Fibroblast of pulmonary artery (primary cell): ENCODE measurements at places on chromosomes 11 and 22.

- DNase-seq, result no peak
Measured at GRCh38 chr22:42879371-42880021, 22.4 kb upstream of the ARFGAP3 start.

- DNase-seq, result no peak
Measured at GRCh38 chr22:33635766-33636165, 284.5 kb downstream of the LARGE1 start.

- no peak for DNase-seq
Measured at GRCh38 chr22:24410110-24410856, 17.1 kb upstream of the ADORA2A start.

DNA sequence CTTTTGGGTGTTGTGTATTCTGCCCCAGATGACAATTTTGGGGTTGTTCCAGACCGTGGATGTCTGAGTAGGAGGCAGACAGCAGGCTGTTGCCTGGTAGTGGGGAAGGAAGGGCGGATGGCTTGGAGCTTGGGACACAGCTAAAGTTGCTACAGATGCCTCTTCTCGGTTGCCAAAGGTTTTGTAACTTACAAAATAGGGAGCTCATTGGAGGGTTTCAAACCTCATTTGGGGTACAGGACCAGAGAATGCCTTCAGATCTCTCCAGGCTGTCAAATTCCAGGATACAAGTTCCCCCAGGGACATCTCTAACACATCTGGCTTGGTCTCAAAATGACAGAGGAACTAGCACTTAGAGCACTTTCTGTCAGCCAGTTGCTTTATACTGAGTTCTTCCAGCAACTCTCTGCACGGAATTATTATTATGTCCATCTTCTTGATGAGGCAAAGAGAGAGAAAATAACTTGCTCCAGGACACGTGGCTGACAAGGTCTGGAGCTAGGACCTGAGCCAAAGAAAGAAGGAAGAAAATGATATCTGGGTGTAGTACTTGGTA lies 56.0 kb downstream of the SLC1A2 start:
- DNase-seq, result no peak
